ENCODE measurements at places on chromosomes 2 and 18.

DNA sequence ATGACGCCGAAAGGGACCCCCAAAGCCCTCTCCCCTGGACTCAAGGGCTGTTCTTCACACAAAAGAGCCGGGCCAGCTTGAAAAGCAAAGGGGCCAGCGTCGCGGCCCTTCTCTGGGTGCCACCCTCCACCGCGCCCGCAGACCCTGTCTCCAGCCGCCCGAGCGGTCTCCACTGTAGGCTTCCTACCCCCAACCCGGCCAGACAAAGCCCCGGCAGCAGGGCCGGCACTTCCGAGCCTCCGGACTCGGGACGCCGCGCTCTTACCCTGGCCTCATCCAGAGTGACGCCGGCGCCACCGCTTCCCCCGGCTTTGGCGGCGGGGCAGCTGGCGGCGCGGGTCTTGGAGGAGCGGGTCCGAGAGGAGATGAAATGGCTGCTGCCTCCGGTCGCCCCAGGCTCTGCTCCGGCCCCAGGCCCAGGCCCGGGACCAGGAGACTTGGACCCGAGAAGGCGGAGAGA is 603 bp downstream of the ATAD2B start:
- DNase-seq: no peak

- no peak for DNase-seq
Observed at GRCh38 chr2:171964308-171964707, 35.4 kb upstream of the METAP1D start.

GRCh38 chr2:8985561-8986326 is 17.7 kb downstream of the MBOAT2 start:
- no peak for DNase-seq

- no peak for DNase-seq
Observed at GRCh38 chr2:201911372-201911771, 105.0 kb downstream of the CDK15 start.

DNA sequence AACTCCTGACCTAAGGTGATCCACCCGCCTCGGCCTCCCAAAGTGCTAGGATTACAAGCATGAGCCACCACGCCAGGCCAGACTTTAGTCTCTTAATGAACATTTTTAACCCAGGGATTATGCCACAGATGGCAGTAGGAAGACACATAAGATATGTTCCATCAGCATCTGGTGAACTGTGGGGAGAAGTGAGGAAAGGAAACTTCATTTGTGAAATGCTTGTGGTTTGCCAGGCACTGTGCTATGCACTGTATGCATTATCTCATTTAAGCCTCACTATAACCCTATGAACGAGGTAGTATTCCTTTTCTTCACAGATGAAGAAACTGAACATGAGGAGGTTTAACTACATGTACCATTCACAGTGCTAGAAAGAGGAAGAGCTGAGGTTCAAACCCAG is 29.3 kb downstream of the PTRHD1 start:
- no peak for DNase-seq

DNA sequence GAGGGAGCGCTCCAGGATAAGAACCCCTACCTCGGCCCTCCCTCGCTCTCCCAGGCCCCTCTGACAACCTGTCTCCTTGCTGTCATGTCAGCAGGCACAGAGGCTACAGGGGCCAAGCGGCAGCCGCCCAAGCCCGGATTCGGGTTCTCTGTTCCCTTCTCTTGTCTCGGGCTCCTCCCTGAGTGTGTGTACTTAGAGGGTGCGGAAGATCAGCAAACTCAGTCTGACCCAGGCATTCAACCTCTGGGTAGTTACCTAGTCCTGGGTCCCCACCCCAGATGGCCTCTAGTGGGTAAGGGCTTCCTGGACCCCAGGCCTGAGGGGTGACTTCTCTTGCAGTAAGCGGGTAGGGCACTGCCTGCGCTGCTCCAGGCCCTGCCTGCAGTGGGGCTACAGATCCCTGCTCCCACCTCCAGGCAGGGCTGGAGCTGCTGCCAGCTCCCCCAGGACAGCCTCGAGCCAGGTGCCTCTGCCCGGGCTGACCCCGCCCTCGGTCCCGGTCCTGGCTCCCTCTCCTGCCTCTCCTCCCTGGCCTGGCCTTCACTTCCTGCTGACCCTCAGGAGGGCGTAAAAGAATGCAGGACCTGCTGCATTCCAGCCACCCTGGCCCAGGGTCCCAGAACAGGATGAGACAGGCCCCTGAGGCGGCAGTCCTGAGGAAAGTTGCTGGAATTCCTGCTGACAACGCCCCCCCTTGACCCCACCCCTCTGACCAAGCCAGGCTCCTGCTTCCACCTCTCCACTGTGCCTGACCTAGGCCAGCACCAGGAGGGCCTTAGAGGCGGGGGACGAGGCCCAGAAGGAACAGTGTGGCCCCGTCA is 22.0 kb downstream of the GPC1 start:
- DNase-seq: no peak

DNA sequence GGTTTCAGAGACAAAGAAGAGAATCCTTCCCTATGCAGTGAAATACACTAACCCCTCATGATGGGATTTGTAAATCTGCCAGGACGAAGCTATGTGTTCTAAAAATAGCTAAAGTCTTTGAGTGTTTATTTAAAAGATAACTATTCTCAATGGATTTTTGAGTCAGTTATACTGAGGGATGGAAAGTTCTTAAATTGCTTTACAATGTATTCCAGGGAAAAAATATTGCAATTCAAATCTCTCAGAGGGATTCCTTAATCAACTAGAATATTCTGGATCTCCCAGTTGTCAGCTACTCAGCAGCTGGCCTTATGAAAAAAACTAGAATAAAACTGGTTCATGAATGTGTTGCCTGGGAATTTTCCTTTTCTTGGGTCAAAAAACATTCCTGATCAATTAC is 312.4 kb downstream of the PLCL1 start:
- DNase-seq: no peak

- no peak for DNase-seq
Observed at GRCh38 chr2:239642406-239643004, 241.7 kb upstream of the HDAC4 start.

DNA sequence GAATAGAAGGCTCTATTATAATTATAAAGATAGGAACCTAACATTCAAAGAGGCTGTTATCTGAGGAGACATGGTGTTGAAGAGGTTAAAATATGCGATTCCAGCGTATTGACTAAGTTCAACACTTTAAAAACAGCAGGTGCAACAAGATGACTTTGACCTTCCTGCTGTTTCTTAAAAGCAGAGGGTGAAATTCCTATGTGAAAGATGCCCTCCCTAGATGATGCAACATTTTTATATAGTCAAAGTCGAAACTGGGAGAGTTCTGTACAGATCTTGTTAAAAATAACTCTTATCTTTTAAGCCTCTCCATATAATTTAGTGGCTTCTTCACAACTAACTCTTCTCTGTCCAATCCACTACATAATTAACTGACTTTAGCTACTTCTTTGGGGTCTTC is 4.4 kb upstream of the ACKR3 start:
- DNase-seq: no peak

- DNase-seq: no peak
Observed at GRCh38 chr2:133262893-133263292, 305.4 kb downstream of the NCKAP5 start.

GRCh38 chr2:121164042-121164441 is 121.0 kb downstream of the TFCP2L1 start:
- no peak for DNase-seq

DNA sequence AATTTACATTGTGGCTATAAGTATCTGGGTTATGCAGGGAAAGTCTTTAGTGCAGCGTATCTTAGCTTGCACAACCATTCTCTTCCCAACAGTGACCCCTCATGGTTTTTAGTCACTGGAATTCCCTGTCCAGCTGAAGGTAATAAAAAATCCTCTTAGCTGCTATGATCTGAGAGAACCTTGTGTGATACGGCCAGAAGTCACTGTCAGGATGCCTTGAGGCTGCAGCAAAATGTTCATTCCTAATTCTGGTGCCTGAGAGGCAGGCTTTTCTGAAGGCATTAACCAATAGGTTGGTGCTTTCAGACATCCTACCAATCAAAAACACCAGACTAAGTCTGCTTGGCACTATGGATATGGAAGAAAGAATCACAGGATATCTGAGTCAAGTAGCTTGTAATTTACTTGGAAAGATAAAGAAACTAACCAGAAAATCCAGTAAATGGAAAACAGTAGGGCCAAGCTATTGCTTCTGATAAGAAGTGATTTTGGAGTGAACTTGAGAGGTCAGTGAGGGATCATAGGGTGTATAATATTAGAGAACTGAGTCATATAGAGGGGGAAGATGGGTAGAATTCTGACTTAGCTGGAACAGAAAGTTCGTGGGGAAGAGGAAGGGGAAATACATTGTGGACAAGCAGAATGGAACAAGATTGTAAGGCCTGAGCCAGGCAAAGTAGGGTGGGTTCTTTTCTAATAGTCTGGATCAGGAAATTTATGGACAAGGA is 89.0 kb upstream of the SLC14A2 start:
- no peak for DNase-seq

DNA sequence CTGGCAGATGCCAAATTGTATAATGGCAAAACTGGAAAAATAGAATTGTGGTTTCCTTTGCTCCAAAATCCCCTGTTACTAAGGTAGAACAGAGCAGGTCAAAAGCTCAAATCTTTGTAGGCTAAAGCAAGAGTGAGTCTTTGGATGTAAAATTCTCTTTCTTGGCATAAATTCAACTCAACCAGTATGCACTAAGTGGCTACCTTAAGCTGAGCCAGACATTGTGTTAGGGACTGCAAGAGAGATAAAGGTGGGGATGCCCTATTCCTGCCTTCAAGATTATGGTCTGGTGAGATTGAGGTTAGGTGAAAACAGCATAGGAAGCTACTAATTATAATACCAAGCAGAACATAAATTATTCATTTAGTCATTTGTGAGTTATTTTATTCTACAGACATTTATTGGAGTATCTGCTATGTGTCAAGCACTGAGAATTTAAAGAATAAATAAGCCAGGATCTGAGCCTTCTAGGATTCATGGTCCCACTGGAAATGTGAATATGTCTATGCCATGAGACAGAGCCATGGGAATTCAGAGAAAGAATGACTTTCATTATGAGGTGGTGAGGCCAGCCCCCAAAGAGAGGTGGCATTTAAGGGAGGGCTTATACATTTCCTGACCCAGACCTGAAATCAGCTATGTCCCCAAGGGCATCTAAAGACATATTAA is 198.0 kb upstream of the NCKAP5 start:
- DNase-seq: no peak

GRCh38 chr18:31079973-31080372 is 22.2 kb downstream of the DSC2 start:
- no peak for DNase-seq

GRCh38 chr2:68416081-68416675 is 50.9 kb downstream of the FBXO48 start:
- no peak for DNase-seq

DNA sequence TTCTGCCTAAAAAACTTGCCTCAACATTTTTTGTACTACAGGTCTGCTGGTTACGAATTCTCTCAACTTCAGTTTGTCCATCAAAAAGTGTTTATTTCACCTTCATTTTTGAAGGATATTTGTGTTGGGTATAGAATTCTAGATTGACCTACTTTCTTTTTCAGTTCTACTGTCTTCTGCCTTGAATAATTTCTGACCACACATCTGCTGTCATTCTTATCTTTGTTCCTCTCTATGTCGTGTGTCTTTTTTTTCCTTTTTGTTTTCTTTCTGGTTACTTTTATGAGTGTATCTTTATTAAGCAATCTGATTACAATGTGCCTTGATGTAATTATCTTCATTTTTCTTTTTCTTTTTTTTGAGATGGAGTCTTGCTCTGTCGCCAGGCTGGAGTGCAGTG is 25.3 kb downstream of the ADCY3 start:
- no peak for DNase-seq

GRCh38 chr18:12990641-12990966 is 558 bp upstream of the CEP192 start:
- no peak for DNase-seq

- DNase-seq: no peak
Observed at GRCh38 chr2:163719331-163719730, 16.5 kb downstream of the FIGN start.

DNA sequence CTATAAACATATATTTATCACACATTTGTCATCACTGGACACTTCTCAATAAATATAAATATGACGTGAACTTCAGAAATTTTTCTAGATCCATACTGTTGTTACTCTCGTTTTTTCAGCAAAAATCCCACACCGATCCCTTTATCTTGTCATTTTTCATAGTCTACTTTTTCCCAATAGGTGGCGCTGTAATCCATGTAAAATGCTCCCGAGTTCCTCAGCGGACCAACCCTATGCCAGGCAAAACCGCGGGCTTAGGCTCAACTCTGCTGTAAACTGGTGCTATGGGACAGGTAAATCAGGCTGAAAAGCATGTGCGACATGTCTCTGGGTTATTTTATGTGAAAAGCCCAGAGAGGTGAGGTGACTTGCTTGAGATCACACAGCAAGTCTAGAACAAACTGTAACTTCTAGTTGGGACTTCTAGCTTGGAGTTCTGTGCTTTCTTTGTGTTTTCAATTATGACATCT is 104.0 kb downstream of the COBLL1 start:
- peak; percentile 54 for DNase-seq

DNA sequence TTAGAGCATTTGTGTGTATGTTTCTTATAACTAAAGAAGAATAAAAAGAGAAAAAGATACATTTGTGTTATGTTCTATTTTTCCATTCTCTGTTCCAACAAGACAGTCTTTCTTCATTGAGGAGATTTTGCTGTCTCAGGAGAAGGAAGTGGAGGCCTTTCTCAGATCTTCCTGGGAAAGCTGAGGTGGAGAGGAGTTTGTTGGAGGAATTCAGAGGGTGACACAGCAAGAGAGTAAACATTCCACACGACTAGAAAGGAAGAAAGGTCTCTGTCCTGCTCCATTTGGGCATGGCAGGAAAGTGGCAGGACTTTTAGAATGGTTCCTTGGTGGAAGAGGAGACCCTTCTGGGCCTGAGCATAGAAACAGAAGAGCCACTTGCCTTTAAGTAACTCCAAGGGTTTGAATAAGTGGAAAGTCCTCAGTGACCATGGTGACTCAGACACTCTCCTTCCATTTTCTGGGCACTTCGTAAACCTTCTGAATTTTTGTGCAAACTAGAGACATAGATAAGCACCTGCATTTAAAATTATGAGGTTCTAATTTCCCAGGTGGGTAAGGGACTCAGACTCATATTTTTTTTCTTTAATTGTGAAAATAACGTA is 52.3 kb upstream of the COL5A2 start:
- DNase-seq: no peak

GRCh38 chr2:131146231-131146630 is 41.1 kb downstream of the PLEKHB2 start:
- DNase-seq: no peak
